Heart right ventricle (tissue), 16 donors: ENCODE measurements at places on chromosomes 1 and 21. TPM values are rescaled to one million over a fixed set of nuclear protein-coding genes. Genes with fewer than 3 reads are reported as not detected.
A peak's percentile ranks its signal among the peaks of the same experiment; 100 is the strongest.

DNA sequence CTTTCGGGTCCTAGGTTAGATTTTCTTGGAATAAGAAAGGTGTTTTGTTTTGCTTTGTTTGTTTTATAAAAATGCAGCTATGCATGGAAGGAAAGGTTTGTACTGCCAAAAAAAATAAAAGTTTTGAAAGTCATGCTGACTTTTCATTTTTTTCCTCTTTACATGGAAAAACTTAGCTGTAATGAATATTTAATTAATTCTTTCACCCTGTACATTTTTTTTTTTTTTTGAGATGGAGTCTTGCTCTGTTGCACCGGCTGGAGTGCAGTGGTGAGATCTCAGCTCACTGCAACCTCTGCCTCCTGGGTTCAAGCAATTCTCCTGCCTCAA lies 48.7 kb downstream of the NENF start:
- DNase-seq: no peak

ELAPOR1 gene
- 0.07 TPM for polyA plus RNA-seq

DNA sequence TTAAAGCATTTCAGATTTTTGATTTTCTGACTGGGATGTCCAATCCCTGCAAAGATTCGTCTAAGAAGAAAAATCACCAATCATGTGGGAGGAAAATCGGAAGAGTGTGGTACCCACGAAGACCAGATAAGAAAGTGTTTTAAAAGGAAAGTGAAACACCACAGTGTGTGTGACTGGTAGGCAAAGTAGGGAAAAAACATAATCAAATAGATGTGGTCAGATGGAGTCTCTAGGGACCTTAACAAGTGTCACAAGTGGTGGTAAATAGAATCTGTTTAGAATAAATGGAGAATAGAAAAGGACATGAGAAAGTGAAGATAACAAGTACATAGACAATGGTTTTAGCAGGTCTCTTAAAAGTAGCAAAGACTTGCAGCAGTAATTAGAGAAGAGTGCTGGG lies 154.6 kb downstream of the SLC30A10 start:
- DNase-seq: no peak

PAQR6 gene
- 0.39 TPM for polyA plus RNA-seq

- no peak for DNase-seq
Observed at GRCh38 chr21:35448876-35449599, 399.9 kb upstream of the RUNX1 start.

TNNT2 gene
- 31,279 TPM for polyA plus RNA-seq

IFNLR1 gene
- polyA plus RNA-seq: 0.51 TPM

- DNase-seq: no peak
Observed at GRCh38 chr1:203126151-203126865, 1.2 kb upstream of the ADORA1 start.

GRCh38 chr1:2470290-2471158 lies 5.6 kb upstream of the PLCH2 start:
- DNase-seq: no peak

DNA sequence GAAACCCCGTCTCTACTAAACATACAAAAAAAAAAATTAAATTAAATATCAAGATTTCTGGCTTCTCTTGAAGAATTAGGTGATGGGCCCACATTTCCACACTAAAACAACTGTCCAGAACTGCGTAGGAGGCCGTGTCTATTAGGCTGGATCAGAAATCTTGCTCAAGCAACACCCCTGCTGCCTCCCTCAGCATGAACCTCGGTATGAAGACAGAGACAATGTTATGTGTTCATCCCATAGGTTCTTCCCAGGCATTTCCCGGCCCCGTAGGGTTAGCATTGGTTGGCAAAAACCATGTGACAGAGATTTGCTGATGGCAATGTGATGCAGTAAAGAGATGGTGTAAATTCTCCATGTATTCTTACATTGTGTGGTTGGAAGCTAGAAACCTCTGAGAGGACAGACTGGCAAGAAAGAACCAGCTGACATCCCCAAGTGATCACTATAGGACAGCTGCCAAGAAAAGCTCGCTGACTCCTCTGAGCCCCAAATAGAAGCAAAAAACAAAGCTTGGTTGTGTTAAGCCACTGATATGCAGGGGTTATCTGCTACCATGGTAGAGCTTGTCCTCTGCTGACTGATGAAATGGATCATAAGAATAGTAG lies 34.5 kb downstream of the EBNA1BP2 start:
- DNase-seq: peak; percentile 49

UBXN10 gene
- polyA plus RNA-seq: 0.16 TPM

NUAK2 gene
- polyA plus RNA-seq: 0.45 TPM

THEMIS2 gene
- polyA plus RNA-seq: 7.3 TPM

GRCh38 chr1:31897526-31898100 lies 40.6 kb downstream of the PTP4A2 start:
- DNase-seq: no peak

SLAMF6 gene
- polyA plus RNA-seq: 0.66 TPM

DNA sequence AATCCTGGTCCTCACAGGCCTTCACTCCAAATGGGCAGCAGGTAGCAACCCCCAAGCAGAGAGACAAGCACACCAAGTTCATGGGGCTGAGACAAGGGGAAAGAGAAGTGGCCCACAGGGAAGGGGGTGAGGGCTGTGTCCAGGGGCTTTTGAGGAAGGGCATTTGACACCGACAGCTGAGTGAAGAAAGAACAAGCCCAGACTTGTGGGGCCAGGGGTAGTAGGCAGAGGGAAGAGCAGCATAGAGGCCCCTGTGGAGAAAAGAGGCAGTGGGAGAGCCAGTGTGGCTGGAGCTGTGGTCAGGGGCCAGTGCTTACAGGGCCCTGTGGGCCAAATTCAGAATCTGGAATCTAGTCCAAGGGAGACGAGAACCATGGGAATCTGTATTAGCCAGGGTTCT lies 85.4 kb downstream of the IGSF21 start:
- DNase-seq: no peak

EXTL1 gene
- polyA plus RNA-seq: 0.91 TPM

GRCh38 chr1:195332102-195332501 lies 1276.1 kb downstream of the KCNT2 start:
- DNase-seq: no peak

LRRC8C gene
- 3.7 TPM for polyA plus RNA-seq

DNA sequence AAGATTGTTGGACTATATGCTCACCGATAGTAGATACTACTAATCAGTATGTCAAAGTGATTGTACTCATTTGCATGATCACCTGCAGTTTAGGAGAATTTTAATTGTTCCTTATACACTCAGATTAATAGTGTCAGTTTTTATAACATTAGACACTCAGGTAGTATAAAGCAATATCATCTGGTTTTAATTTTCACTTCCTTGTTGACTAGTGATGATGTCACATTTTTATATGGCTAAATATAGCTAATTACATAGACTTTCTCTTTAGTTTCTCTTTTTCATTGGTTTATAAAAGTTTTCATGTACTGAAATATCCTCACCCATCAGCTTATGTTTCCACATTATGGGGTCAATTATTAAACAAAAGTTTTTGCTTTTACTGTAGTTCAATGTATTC lies 1332.4 kb upstream of the ADGRL2 start:
- DNase-seq: no peak

GRCh38 chr1:158039380-158039779 lies 45.9 kb downstream of the KIRREL1 start:
- no peak for DNase-seq

GRCh38 chr1:71784241-71784640 lies 498.1 kb downstream of the NEGR1 start:
- no peak for DNase-seq

DESI2 gene
- polyA plus RNA-seq: 11.7 TPM

- DNase-seq: no peak
Observed at GRCh38 chr1:25649505-25650288, 33.1 kb downstream of the MAN1C1 start.

GRCh38 chr1:220527279-220527907 lies 543 bp upstream of the MARK1 start:
- peak; percentile 53 for DNase-seq

DNA sequence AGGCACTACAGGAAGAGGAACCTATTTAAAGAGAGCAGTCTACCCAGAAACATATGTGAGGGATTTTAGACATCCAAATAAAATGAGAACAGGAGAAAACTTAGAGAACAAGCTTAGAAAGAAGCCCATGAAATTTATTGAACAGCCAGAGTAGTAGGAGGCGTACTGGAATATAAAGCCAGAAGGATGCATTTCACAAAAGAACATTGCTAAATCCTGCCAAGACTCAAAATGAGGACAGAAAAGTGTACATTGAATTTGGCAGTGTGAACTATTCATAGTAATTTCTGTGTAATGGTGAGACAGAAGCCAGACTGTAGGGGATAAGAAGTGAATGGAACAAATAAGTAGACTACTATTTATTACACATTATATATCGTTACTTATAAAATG lies 22.5 kb downstream of the CEPT1 start:
- no peak for DNase-seq

DNA sequence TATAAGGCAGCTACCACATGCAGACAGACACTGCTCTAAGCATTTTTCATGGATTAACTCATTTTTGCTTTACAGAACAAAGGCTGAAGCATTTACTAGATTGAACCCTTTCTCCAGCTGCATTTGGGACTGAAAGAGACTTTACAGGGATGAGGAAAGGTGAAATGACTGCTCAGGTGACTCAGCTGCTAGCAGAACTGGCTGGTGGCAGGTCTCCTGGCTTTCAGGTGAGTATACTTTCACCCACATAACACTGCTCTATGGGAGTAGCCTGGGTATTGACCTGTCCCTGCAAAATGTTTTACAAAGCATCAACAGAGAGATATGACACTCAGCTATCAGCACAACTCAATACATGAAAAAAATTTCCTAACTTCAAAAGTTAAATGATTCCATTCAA lies 2.6 kb upstream of the CCDC185 start:
- no peak for DNase-seq

- no peak for DNase-seq
Observed at GRCh38 chr1:238088560-238089290, 198.0 kb upstream of the ZP4 start.

DNA sequence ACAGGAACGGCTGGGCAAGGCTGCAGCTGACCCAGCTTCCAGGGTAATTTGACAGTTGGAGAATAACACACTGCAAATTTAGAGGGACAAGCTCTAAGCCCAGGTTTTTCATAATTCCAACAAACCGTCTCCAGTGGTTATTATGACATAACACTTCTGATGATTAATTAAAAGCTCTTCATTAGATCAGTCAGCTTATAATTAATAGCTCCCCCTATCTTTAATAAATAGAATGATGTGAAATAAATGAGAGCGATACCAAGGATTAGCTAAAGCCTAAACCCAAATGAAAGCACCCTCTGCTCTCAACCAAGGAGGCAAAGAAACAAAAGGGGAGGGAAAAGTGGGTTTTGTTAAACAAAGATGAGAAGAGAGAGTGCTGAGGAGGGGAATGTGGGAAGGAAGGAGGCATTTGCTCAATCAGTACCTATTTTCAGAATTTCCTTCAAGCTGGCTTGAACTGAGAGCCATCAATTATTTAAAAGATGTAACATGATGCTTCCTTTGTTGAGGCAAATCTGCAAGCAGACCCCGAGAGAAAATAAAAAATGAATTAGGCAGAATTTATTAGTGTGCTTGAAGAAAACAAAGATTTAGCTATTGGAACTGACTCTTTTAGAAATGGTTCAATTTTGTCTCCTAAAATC lies 221.8 kb upstream of the ESRRG start:
- DNase-seq: no peak

DNA sequence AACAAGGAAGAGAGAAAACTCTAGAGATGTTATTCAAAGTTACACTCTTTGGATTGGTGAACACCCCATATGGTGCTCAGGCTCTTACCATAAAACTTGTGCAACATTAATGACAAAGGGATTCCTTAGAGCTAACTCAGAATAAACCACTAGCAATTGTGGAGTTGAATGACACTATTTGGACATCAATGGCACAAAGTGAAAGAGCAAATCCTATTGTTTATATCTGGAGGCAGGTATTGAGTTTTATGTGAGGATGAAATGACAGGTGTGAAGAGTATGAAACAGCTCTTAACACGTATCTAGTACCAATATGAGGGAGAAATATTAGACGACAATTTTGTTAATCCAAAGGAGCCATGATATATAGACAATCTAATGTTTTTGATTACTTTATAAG lies 584.9 kb upstream of the PBX1 start:
- no peak for DNase-seq
